ENCODE measurements at places on chromosomes 11 and 22.

GRCh38 chr11:71309181-71309580, 56.8 kb upstream of the SHANK2 start:
- DNase-seq = no peak

DNA sequence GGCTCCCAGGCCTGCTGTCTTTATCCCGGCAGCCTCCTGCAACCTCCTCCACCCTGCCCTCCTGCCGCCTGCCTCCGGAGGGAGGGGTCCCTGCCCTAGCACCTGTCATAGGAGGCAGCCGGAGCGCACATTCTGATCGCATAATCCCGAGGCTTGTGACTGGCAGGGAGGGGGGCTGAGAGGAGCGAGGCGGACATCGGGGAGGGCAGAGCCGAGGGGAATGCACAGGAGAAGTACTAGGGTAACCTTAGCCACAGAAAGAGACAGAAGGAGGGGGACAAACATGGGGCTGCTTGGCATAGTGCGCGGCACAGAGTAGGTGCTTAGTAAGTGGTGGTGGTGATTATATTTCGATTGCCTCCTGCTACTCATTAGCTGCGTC, 9.2 kb upstream of the ALX4 start:
- DNase-seq = peak; percentile 44

DNA sequence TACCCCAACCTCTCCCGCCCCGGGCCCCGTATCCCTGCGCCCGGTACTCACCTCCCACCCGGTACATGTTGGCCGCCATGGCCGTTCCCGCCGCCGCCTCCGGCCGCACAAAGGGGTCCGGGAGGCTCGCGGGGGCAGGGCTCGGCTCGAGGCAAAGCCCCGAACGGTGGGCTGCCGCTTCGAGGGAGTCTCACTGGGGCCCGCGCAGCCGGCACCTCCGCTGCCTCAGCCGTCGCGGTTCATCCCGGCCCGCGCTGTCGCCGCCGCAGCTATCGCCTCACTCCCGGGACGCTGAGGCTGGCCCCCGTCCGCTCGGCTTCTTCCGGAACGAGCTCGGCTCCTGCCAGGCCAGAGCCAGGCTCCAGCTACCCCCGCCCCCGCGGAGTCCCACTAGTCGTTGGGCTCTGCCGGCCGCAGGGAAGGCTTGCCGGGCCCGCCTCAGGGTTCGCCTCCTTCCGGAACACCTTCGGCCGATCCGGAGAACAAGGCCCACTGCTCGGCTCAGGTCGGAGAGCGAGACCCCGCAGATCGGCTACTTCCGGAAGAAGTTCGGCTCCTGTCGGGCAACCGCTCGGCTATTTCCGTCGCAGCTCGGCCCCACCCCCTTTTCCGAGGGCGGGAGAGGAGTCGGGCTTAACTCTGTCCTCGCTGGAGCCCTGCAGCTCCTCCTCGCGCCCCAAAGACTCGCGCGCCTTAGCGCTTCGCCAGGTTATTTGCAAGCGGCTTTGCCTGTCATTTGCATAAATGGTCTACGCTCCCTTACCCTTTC, at the start of gene MTA2:
TSS of gene MTA2 (minus strand) at position 494 of the 769 bp plus-strand sequence. CDS start at position 79, 415 bp downstream.
- DNase-seq = peak; percentile 99

DNA sequence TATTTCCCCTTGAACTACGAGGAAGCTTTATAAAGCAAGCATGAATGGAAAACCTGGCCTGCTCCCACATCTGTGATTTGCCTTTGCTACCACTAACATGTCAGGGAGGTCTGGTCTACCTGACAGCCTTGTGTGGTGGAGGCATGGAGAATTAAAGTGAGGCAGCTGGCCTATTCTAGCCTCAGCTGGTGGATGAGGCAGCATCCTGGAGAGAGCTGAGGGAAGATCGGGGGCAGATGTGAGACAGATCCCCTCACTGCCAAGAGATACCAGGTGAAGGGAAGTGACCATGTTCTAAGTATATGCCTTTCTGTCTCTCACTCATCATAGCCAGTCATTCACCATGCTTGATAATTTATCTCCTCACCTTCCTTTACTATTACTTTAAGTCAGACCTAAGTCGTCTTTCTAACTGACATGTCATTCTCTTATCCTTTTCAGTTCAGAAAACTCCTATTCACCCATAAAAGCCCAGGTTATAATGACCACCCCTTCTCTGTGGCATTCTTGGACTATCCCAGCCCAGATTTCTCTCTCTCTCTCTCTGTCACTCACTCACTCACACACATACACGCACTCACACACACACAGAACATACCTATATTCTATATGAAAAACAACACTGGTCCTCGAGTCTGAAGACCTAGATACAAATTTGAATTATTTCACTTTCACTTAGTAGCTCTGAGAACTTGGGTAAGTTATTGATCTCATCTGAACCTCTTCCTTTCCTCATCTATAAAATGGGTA, 90.7 kb downstream of the CSNK2A3 start:
- no peak for DNase-seq

DNA sequence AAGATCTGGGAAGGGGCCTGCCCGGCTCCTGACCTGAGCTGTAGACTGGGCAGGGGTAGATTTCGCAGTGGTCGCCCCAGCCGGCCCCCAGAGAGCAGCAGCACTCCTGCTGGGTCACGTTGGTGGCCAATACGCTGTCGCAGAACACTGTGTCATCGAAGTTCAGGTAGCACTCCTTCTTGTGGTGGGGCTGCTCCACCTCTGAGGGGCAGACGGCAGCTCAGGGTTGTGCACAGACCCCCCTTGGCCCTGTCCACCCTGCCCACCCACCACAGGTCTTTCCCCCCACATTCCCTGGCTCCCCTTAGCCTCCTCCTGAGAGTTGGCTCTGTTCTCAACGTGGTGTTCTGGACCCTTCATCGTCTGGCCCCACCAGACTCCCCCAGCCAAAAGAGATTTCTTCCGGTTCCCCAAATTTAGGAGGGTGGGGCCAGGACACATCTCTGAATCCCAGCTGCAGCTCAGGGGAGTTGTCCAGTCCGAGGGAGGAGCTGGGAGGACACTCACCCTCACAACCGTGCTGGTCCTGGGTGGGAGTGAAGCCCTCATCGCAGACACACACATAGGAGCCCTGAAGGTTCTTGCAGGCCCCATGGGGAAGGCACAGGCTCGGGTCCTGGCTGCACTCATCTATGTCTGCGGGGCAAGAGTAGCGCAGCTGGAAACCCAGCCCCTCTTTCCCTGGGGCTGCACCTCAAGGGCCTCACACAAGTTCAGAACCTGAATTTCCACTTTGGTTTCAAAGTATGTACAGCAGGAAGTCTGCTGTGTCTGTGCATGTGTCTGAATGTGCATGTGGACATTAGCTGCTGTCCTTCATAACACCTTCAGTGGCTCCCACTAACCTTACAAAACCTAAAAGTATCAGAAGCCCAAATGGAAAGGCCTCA, 16.5 kb downstream of the SCYL1 start:
- no peak for DNase-seq

GRCh38 chr22:41009222-41009948, 58.2 kb downstream of the RBX1 start:
- DNase-seq = no peak

DNA sequence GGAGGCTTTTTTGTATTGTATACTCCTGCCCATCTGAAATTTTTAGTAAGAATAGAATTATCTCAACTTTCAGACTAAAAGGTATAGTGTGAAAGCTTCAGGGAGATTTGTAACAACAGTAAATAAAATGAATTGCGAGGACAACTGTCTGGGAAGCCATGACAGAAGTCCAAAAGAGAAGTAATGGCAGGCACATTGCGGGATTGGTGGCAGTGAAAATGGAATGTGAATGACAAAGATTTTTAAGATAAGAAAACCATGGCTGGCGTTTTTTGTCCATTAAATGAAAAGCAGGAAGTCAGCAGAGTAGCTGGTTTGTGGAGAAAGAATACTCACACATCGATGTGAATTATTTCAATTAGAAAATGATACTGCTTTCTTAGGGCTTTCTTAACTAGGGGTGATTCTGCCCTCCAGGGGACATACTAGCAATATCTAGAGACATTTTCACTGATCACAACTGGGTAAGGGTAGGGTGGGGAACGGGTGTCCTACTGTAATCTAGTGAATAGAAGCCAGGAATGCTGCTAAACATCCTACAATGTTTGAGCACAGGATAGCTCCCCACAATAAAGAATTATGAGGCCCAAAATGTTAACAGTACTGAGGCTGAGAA, 1.6 kb downstream of the NPAT start:
- DNase-seq = no peak

DNA sequence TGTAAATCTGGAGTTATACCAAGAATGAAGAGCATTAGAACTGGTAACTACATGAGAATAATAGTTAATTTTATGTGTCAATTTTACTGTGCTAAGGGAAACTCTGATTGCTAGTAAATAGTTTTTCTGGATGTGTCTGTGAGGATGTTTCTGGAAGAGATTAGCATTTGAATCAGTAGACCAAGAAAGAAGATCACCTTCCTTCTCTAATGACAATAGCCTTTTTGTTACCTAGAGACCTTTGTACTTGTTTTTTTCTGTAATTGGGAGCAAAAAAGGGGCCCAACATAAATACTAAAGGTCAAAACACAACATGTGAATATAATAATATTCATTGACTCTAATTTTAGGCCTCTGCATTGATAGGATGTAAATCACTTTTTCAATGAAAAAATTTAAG, 100.6 kb downstream of the DLG2 start:
- no peak for DNase-seq

GRCh38 chr11:111148121-111148520, 97.4 kb upstream of the POU2AF2 start:
- DNase-seq = no peak

DNA sequence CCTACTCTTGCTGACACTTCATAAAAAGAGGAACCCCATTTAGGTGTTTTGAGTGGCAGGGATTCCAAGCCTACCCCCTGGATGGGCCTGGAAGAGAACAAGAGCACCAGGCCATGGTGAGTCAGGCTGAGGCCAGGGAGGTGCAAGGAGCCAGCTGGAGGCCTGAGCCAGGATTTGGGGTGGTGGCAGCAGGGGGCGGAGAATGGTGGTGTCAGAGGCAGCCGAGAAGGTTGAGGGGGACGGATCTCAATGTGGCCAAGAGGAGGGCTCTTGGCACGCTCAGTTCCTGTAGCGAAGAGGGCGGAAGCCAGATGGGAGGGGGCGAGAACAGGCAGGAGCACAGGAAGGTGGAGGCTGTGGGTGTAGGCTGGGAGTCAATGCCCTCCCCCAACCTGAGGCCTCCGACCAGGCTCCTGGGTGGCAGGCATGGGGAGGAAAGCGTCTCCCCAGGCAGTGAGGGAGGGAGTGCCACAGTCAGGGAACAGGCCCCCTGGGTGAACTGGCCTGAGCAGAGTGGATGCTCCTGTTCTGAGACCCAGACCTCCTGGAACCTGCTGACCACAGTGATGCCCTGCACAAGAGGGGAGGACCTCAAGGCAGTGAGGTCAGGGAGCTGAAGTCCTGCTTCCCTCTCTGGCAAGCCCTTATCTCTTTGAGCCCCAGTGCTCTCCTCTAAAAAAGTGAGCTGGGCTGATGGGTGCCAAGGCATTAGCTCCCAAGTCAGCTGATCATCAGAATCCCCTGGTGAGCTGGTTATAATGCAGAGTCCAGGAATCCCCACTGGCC, 13.9 kb downstream of the RTN4RL2 start:
- DNase-seq = no peak

DNA sequence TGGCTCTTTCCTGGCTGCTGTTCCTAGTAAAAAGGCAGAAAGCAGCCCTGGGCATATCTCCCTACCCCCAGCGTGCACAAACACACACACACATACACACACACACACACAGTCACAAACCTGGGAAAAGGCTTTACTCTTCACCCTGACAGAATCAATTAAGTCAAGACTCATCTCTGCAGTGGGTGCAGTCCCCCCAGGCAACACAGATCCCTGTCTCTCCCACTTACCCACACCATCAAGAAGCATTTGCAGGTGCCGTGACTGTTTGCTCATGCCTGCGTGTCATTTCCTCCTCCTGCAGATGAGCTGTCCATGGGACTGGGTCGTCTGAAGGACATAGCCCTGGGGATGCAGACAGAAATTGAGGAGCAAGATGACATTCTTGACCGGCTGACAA, 28.6 kb downstream of the SNAP29 start:
- DNase-seq = peak; percentile 50

DNA sequence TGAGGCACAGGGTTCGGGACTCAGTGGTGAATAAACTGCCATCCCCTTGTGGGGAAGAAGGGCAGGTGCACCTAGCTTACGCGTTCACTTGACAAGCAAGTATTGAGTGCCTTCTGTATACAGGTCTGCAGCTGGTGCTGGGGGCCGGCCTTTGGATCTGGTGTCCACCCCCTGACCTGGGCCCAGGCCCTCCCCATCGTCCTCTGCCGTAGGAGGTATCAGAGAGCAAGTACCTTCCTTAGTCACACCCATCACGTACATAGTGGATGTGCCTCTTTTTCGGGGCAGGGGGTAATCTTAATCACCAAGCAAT, 53.3 kb downstream of the SMIM38 start:
- no peak for DNase-seq

- no peak for DNase-seq
Observed at GRCh38 chr11:77779935-77780334, 40.6 kb downstream of the RSF1 start.

- no peak for DNase-seq
Observed at GRCh38 chr11:109085708-109086373, 336.1 kb upstream of the C11orf87 start.

DNA sequence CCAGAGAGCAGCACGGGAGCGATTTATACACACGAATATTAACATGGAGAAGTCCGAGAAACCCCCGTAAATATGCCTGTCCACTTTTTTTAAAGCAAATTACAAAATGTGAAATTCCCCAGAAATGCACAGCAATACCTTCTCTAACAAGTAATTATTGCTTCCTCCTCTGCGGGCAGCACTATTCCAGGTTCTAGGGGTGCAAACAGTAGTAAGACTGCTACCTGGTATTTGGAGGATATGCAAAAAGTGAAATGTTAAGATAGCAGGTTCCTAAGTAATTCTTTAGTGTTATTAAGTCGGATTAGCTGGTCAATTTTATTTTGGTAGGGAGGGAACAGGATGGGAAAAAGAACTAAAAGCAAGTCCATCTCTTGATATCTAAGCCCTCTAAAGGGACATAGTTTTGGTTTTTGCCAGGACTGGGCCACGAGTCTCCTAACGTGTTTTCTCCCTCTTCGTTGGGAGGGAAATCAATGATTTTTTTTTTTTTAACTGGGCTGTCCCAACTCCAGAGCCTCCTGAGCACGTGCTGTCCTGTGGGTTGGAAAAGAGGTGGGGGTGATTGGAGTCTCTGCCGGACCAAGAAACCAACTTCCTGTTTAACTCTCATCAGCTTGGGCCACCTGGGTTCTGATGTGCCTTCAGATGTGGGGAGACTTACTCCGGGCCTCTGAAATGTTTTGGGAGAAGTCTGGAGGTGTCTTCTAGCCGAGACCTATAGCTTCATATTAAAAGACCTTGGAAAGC, 1.7 kb upstream of the XBP1 start:
- no peak for DNase-seq
